ENCODE measurements at places on chromosomes 13 and 19.

DNA sequence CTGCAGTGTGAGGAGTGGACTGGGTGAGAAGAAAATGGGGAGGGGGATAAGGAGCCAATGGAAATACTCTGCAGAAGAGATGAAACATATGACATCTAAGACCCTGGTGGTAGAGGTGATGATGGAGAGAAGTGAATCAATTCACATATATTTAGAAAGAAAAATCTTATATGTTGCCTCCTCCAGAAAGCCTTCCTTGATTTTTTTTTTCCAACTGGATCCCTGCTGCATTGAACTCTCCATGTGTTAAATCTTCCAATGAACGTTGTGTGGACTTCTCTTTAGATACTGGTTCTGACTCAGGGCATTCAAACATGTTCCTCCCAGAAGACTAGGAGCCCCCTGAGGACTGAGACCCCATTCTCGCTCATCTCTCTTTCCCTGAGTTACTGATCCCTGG is 348.3 kb downstream of the TSHZ3 start:
- DNase-seq = no peak

DNA sequence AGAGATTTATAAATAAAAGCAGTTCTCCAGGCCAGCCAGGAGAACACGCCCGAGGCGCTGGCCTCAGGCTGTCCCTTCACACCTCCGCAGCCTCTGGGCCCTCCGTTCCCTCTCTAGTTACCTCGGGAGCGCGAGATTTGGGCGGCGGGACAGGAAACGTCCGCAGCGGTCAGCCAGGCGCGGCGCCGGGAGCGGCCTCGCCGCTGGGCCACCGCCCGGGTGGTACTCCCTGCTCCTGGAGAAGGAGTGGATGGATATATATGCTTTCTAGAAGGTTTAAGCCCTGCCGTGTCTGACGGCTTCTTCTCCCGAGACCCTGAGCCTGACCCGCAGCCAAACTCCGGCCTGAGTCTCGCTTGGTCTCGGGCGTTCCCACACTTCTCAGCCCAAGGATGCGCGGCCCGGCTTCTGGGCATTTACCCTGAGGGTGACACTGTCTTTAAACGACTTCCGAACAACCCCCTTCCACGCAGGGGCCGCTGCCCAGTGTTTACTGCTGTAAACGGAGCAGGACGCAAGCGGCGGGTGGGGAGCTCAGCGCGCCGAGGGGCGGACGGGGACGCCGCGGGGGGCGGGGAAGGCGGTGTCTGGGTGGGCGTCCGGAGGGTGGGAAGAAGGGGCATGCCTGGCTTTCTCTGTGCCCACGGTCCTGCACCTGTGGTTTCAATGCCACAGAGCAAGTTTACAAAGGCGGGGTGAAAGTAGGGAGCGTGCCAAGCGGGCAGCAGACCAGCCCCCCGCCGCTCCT is 2.0 kb upstream of the ZIC2 start:
- DNase-seq = no peak

- no peak for DNase-seq
Measured at GRCh38 chr19:39554701-39555311, 14.8 kb upstream of the EID2 start.

- no peak for DNase-seq
Measured at GRCh38 chr19:29645491-29645867, 19.8 kb upstream of the PLEKHF1 start.

GRCh38 chr19:16376241-16376640 is 51.6 kb downstream of the KLF2 start:
- no peak for DNase-seq

- no peak for DNase-seq
Measured at GRCh38 chr13:73819711-73820110, 314.5 kb downstream of the KLF12 start.

DNA sequence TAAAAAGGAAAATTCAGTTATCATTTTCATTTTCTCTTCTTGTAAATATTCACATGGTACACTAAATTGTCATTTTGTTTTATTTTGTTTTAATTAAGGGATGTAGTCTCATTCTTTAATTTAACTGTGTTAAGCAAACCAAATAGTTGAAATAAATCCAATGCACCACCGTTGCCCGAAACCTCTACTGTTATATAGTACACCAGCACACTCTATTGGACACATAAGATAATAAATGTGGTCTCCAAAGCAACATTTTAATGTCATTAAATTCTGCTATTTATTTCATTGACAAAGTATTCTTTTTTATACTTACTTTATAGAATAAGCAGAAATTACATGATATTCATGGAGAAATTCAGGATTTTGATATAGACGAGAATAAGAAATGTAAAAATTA is 156.4 kb upstream of the FREM2 start:
- DNase-seq = no peak

- peak; percentile 96 for DNase-seq
Measured at GRCh38 chr13:44211286-44211685, 162.3 kb upstream of the SERP2 start.

GRCh38 chr13:113584205-113584869 is at the start of gene TFDP1:
Gene TFDP1, plus strand, starts transcription at chr13:113584753. Its CDS starts 1,085 bp downstream, at chr13:113585838.
- DNase-seq = peak; percentile 43

- peak; percentile 44 for DNase-seq
Measured at GRCh38 chr13:76886005-76886291, 257 bp downstream of the KCTD12 start.

- no peak for DNase-seq
Measured at GRCh38 chr13:98685146-98685545, 67.3 kb downstream of the SLC15A1 start.

GRCh38 chr13:50283017-50283416 is 267.8 kb downstream of the KCNRG start:
- no peak for DNase-seq

DNA sequence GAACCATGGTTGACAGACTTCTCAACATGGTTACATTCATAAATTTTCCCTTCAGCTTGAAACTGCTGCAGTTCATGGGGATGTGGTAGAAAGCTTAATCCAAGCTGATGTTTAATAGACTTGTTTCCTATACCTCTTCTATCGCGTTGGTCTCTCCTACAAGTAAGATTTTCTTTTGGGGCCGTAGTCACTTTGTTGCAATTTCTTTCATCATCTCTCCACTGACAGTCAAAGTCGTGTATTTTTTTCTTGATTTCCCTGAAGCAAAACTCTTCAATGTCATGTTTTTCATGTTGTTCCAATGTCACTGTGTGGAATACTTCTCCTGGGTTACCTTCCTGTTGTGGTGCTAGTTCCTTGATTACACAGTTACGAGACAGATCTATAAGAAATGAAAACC is 6.3 kb upstream of the ZNF160 start:
- no peak for DNase-seq

GRCh38 chr19:34994643-34995541 is 5.2 kb upstream of the GRAMD1A start:
- DNase-seq = no peak

GRCh38 chr13:70218618-70219017 is 110.4 kb upstream of the KLHL1 start:
- no peak for DNase-seq

DNA sequence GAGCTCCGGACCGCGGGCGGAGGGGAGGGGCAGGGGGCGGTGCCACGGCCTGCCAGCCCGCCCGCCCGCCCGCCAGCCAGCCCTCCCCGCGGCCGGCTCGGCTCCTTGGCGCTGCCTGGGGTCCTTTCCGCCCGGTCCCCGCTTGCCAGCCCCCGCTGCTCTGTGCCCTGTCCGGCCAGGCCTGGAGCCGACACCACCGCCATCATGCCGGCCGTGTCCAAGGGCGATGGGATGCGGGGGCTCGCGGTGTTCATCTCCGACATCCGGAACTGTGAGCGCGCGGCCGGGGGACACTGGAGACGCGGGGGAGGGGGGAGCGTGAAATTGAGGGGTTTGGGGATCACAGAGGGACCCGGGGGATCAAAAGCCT is at the start of gene AP2A1:
Gene AP2A1 (plus strand): TSS at position 72 of the 370 bp plus-strand sequence. CDS start 133 bp downstream, at position 205.
- no peak for DNase-seq

- DNase-seq = no peak
Measured at GRCh38 chr13:112446347-112446861, 70.2 kb downstream of the SPACA7 start.

- DNase-seq = no peak
Measured at GRCh38 chr19:17865364-17866311, 5.9 kb downstream of the RPL18A start.

DNA sequence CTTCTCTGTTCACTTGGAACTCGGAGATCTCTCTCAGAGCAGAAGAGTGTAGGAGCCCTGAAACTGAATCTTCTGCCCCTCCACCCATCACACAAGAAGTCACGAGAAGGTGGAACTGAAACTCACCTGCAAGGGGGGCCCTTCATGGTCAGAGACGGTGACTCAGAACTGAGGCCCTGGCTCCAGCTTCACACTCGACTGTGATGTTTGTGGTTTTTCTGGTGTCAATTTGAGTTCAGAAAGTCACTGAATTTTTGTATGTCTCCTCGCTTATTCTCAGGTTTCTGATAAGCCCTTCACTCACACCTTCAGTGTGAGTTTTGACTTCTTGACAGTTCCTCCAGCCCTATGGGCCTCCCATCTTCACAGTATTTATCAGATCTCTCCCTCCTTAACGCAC is 23.1 kb downstream of the SIGLEC5 start:
- no peak for DNase-seq

GRCh38 chr13:29901710-29902631 is 51.6 kb upstream of the UBL3 start:
- DNase-seq = no peak

Data from hippocampal formation (tissue), 2 donors.